Activated naive CD4-positive, alpha-beta T cell treated with anti-CD3 and anti-CD28 coated beads for 36 hours (primary cell): ENCODE measurements at places on chromosomes 12 and 14. TPM values are rescaled to one million over a fixed set of nuclear protein-coding genes. Genes with fewer than 3 reads are reported as not detected.
A peak's percentile ranks its signal among the peaks of the same experiment; 100 is the strongest.

TRHDE gene
- total RNA-seq: not detected

DNA sequence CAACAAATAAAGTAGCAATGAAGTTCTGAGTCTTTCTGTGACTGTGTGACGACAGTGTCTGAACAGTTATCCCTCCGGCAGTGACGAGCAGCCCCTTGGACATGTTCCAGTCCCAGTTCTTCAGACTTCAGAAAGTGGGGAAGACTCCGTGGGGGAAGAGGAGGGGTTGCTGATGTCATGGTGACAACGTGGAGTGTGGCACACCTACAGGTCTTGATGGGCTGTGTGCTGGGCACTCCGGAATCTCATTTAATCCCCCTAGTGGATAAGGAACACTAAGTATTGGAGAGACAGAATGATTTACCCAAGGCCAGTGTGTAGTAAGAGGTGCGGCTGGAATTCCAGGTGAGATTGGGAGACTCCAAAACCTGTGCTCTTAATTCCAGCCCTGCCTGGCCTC lies 280.2 kb downstream of the CACNA1C start:
- DNase-seq: no peak

- no peak for DNase-seq
These were observed 9.7 kb downstream of the GLTP start for GRCh38 chr12:109870648-109871047.

SMIM41 gene
- total RNA-seq: not detected

DNA sequence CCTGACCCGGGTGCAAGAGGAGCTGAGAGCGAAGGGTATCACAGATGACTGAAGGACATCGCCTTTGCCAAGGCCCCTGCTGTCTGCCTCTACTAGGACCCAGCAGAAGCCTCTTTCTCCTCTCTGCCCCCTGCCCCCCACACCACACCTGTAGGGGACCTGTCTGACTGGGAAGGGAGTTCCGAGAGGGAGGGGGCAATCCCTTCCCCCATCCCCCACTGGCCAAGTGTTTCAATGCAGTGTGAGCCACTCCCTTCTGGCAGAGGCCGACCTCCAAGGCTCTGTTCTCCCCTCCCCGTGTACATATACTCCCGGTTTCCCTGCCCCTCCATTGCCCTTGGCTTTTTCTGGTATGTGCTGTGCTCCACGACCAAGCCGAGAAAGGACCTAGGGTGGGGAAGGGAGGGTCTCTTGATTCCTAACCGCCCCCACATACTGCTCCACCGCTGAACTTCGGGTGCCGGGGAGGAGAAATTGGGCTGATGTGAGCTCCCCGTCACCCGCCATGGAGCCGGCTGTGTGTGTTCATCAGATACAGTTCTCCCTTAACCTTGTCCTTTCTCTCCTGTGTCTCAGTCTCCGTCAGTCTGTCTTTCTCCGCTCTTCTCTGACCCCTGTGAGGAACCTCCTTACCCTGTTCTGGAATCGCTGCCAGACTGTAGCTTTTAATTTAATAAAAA lies 2.0 kb upstream of the ARHGEF25 start:
- no peak for DNase-seq

CCDC175 gene
- total RNA-seq: not detected

SERPINA12 gene
- not detected for total RNA-seq

GRCh38 chr12:10167599-10167998 lies 4.3 kb downstream of the OLR1 start:
- no peak for DNase-seq

ABCD4 gene
- total RNA-seq: 41.4 TPM

DNA sequence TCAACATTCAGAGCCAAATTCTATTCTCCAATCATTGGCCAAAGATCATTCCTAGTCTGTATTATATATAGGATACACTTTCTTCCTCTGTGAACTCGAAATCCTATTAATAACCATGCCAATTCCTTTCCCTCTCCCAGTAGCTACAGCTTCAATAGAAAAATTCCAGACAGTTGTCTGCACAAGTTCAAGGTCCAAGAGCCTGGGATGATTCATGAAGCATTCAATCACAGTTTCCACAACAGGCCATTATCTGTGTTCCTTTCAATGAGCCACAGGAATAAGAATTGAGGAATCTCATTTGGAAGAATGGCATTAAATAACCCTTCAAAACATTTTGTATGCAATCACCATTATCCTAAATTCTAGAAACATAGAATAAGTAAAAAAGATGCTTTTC lies 437.4 kb downstream of the RMST start:
- no peak for DNase-seq

- DNase-seq: no peak
These were observed 216.5 kb downstream of the EGLN3 start for GRCh38 chr14:33734387-33734786.

OR4K17 gene
- total RNA-seq: not detected

DNA sequence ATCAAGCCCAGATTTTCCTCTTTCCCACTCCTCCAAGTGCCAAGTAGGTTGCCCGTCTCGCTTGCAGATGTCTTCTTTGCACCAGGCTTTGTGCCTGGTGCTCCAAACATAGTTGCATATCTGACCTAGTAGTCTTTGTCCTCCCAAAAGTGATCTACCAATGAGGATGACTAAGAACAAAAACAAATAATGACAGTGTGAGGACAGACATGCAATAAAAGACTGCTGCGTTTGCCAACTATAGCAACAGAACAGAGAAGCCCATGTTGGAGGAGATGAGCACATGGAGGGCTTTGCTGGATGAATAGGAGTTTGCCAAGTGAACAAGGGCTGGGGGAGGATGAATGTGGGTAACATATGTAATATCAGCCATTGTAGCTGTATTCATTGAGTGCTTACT lies 15.6 kb downstream of the DTX1 start:
- DNase-seq: no peak

DNA sequence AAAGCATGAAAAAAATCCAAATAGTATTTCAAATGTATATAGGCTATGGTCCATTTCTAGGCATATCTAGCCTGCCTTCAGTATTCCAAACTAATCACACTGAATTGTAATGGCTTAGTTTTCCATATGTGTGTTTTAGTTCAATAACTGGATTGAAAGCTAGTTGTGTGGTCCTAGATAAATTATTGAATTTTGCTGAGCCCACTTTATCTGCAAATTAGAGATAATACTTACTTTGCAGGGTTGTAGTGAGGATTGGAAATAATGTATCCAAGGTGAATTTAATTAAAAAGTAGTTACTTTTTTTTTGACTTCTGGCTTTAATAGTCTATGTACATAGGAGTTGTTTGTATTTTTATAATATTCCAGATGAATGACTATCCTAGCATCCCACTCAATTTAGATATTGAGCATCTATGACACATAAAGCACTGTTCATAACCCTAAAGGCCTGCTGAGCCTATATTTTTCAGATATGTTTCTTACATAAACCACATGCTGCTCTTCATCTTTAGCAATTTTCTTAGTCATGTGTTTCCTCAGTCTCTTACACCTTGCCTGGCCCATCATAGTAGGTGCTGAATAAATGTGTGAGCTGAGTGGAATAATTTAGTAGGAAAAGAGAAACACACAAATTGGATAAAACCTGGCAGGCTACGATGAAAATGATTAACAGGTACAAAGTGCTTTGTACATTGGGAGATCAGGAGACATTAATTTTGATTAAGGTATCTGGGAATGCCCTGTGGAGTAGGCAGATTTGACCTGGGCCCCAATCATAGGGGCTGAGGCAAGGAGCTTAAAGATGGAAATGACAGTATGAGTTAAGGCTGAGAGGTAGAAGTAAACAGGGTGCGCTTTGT lies 1.1 kb upstream of the ATP23 start:
- DNase-seq: no peak

GRCh38 chr12:3168223-3169221 lies 91.3 kb downstream of the TSPAN9 start:
- DNase-seq: peak; percentile 50

APOF gene
- not detected for total RNA-seq

WNT5B gene
- not detected for total RNA-seq

- DNase-seq: no peak
These were observed 161.1 kb upstream of the NOS1 start for GRCh38 chr12:117522559-117522958.

- DNase-seq: peak; percentile 18
These were observed 40.5 kb downstream of the CRACR2A start for GRCh38 chr12:3712209-3712992.

EPYC gene
- not detected for total RNA-seq

DNA sequence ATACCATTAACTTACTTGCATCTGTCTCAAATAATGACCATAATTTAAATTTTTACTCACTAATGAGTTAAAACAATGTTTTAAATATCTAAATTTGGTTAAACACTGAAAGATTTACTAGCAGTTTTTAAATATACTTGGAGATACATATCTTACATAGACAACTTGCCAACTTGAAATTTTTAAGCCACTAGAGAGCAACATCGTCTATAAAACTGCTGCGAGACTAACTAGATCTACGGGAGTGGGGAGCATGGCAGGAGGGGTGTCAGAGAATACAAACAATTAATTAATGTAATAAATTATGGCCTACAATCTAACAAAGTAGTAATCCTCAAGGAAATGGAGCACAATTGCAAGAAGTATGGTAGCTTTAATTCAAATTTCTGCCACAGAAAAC lies 120.4 kb downstream of the LRRIQ1 start:
- DNase-seq: no peak

POLR3B gene
- 6.4 TPM for total RNA-seq

DNA sequence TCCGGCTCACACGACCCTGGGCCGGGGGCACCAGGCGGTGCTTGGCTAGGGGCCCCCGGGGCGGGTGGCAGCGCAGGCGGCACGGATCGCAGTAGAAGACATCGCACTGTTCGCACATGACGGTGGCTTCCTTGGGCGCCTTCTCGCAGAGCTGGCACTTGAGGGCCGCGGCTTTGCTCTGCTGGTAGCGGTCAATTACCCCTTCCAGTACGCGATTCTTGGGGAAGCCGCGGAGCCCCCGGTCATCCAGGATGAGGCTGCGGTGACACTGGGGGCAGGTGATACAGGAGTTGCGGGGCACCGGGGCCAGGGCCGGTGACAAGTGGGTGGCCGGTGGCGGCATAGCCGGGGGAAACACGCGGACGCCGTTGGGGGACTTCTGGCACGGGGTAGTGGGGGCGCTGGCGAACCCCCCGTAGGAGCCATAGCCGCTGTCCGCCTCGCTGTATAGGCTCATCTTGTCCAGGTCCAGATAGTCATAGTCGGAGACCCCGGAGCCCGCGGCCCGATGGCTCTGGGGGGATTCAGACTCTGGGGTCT lies 553 bp downstream of the TRIM9 start:
- peak; percentile 19 for DNase-seq

GRCh38 chr12:30823156-30823699 lies 68.5 kb upstream of the CAPRIN2 start:
- DNase-seq: peak; percentile 57

ASB2 gene
- 2.5 TPM for total RNA-seq

DNA sequence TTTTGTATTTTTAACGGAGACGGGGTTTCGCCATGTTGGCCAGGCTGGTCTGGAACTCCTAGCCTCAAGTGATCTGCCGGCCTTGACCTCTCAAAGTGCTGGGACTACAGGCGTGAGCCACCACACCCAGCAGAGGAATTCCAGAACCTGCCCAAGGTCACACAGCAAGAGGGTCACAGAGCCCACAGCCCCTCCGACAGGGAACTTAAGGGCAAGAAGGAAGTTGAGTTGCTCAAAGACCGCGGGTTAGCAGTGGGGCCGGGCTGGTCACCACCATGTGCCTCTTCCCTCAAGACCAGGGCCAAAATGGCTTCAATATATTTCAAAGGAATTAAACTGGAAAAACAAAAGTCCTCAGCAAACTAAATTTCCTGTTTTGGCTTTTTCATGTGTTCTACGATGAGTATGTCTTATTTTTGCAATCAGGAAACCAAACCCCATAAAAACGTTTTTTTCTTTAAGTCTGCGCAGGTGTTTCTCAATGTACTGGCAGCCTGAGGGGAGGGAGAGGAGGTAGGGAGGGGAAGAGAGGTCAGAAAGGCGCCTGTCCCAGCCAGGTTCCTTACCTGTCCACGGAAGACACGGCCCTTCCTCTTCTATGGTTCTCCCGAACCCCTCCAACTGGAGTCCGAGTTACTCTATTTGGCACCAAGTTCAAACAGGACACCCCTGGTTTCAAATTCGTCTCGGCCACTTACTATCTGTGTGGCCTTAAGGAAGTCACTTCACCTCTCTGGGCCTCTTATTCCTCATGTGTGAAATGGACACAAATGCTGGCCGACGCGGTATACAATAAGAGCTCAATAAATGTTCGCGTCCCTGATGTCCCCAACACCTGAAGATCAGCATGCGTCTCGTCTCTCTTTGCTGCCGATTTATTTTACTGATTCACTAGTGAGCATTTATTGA lies 778 bp downstream of the SLC8B1 start:
- peak; percentile 13 for DNase-seq

PTPN6 gene
- 334 TPM for total RNA-seq

GRCh38 chr14:21015312-21015711 lies 9.5 kb downstream of the NDRG2 start:
- no peak for DNase-seq
